ENCODE measurements at places on chromosomes 3 and 15.
A peak's percentile ranks its signal among the peaks of the same experiment; 100 is the strongest.

GRCh38 chr15:98599909-98600691 lies 48.2 kb upstream of the IGF1R start:
- no peak for DNase-seq

GRCh38 chr3:53846134-53846850 lies at the start of the genes CHDH and IL17RB:
Gene CHDH (minus strand): TSS chr3:53846419. CDS start chr3:53824008, 22,411 bp downstream.
Gene IL17RB (plus strand): TSS chr3:53846568. CDS start chr3:53846589, 21 bp downstream.
- DNase-seq, result peak; percentile 94

DNA sequence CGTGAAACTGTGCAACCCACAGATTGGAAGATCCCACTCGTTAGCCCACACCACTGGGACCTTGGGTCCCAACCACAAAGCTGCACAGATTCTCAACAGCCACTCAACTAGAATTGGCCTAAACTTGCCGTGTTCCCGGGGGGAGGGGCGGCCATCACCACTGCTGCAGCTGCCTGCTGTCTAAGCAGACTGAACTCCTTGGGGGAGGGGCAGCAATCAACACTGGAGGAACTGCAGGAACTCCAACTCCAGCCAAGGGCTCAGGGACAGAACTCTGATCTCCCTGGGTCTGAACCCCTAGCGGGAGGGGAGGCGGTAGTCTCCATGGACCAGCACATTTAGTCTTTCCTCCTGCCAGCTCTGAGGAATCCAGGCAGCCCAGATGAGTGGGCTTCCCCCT lies 205.9 kb downstream of the RSL24D1 start:
- no peak for DNase-seq

DNA sequence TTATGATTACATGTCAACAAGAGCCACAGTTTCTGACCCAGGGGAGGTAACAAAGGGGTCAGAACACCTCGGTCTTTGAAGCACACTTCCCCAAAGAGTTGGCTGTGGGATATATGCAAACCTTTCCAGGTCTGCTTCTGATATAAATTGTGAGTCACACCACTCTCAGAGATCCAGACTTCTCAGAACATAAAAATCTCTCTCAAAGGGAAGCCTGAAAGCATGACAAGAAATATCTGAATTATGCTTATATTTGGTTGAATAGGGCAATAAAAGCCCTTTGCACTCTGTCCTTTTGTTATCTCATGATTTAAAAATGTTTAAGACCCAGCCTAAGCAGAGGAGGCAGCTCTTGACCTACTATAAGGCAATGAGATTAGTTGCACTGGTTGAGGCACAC lies 56.8 kb downstream of the MYH15 start:
- no peak for DNase-seq

DNA sequence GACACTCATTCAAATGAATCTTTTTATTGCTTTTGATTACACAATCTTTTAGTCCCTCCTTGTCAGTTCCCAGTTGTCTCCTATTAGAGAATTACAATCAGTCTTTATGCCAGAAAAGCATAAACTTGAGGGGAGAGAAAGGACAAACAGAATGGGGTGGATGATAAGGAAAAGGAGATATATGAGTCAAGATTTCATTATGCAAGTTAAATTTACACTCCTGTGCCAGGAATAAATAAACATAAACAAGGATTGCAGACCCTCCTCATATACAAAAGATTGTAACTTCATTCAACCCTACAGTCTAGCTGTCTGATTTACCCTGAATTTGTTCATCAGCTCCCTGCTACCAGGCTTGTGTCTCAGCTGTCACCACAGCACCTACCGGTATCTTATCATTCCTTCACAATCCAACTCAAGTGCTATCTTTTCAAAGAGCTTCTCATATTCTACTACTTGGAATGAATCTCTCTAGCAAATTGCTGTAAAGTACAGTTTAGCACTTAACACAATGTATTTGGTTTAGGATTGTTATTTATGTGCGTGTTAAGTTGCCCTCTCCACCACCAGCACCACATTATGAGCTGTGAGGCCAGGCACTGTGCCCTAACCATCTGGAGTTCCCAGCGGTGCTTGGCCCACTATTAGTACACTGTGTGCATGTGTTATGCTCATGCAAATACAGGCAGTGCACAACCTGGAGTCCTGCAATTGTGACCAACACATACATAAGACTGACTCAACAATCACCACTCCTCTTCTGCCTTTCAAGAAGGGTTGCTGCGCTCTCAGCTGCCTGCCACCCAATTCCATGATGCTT lies 504.1 kb downstream of the TBL1XR1 start:
- DNase-seq, result peak; percentile 50

- DNase-seq, result no peak
Measured at GRCh38 chr3:43766672-43767465, 76.1 kb downstream of the ABHD5 start.

- DNase-seq, result no peak
Measured at GRCh38 chr15:56917652-56918045, 795 bp upstream of the TCF12 start.

- DNase-seq, result no peak
Measured at GRCh38 chr3:9088441-9089353, 125.4 kb upstream of the RAD18 start.

DNA sequence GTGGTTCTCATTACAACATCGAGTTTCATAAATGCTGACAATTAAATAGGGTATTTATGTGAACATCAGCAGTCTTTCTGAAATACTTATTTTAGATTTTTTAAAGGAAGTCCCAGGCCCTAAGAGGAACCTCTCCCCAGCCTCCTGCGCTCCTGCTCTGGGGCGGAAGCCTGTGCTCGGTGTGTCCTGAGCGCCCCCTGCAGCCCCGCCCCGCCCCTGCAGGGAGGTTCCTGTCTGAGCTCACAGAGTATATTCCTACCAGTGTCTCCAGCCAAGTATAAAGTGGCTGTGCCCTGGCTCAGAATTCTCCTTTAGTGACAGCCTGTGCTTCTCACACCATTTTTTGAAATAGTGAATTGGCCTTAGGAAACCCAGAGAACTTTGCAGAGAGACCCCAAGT lies 567.9 kb downstream of the GOLGA6L6 start:
- peak; percentile 0 for DNase-seq

- DNase-seq, result peak; percentile 71
Measured at GRCh38 chr3:158845765-158846350, 44.0 kb downstream of the MFSD1 start.

GRCh38 chr3:184656829-184657681 lies 54.8 kb downstream of the MAGEF1 start:
- peak; percentile 94 for DNase-seq

GRCh38 chr15:28049581-28049980 lies 49.5 kb downstream of the OCA2 start:
- DNase-seq, result no peak

DNA sequence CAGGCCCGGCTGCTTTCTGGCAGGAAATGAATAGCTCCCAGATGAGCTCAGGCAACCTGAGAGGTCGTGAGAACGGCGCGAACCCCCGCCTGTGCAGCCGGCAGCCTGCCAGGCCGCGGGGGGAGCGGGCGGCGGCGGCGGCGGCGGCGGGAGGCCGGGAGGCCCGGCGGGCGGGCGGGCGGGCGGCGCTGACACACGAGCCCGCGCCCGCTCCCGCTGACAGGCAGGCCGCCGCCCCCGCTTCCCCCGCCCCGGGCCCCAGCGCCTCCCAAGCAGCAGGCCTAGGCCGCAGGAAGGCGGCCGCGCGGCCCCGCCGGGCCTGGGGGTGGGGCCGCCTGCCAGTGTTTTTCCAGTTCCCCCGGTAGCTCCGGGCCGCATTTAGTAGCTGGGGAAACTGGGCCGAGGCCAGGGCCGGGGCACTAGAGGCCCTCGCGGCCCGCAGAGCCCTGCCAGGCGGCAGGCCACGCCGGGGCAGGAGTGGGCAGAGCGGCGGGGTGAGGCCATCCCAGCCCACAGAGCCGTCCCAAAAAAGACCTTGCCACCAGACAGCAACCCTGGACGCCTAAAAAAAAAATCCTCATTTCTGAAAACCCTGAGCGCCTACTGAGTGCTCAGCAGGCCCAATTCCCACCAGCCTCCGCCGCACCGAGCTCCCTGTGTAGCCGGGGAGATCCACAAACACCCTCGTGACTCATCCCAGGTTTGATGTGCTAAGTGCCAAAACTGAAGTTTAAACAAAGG lies 5.6 kb downstream of the HES1 start:
- DNase-seq, result peak; percentile 64

DNA sequence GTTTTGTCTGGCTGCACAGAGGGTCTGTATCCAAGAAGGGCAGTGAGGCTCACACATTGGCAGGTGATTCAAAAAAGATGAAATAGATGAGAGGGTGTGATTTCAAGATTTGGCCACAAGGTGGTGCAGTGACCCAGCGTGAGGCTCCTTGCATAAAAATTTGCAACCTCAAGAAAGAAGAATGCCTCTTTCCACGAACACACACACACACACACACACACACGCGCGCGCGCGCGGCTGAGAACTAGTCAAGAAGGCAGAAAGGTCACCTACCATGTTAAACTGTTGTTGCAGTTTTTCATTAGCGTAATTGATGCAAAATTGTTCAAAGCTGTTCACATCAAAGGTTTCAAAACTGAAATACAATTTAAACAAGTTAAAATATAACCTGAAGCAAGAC lies 39.2 kb downstream of the MYO5C start:
- peak; percentile 56 for DNase-seq

- no peak for DNase-seq
Measured at GRCh38 chr3:182686033-182686886, 107.0 kb upstream of the ATP11B start.

- no peak for DNase-seq
Measured at GRCh38 chr15:69743091-69743490, 290.5 kb downstream of the RPLP1 start.

DNA sequence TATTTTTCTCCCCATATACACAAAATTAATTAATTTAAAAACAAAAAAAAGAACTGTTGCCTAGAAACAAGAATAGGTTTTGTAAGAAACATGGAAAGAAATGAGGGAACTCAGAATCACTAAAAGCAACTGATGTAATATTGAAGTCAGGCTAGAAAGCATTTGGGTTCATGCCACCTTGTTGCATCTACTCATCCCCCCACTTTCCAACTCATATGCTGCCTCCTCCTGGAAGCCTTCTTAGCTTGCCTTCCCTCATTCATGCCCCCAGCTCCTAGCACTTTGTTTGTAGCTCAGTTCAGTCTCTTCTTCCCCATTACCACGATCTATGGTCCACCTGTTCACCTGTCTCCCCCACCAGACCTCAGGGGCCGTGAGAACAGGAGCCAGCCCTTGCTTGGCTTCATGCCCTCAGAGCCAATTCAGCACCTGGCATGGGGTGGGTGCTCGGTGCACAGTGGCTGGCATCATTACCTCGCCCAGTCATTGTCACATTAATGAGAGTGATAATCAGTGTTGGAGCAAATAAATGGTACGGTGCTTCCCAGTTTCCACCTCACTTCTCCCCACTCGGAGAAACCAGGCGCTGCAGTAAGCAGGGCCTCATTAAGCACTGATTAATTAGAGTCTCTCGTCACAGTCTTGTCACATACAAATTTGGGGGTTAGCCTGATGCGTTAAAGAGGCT lies 62.4 kb upstream of the SLC6A1 start:
- DNase-seq, result no peak

DNA sequence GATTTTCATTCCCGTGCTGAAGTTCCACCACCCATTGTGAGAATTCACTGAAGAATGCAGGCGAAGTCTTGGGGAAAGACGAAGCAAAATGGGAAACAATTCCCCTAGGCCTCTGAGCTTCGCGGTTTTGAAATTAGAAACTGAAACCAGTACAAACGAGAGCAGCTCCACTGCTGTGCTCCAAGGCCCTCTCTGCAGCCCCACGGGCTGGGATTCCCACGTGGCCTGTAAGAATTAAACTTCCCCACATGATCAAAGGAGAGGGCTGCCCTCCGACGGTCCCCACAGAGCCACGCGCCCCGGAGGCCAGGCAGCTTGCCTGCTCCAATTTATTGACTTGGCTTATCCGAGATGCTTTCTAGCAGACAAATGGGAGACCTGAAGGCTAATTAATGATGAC lies 144.0 kb downstream of the GREM1 start:
- DNase-seq, result no peak

- DNase-seq, result no peak
Measured at GRCh38 chr3:191631496-191631895, 170.5 kb downstream of the PYDC2 start.

- DNase-seq, result no peak
Measured at GRCh38 chr3:57464011-57464410, 80.1 kb downstream of the DNAH12 start.

DNA sequence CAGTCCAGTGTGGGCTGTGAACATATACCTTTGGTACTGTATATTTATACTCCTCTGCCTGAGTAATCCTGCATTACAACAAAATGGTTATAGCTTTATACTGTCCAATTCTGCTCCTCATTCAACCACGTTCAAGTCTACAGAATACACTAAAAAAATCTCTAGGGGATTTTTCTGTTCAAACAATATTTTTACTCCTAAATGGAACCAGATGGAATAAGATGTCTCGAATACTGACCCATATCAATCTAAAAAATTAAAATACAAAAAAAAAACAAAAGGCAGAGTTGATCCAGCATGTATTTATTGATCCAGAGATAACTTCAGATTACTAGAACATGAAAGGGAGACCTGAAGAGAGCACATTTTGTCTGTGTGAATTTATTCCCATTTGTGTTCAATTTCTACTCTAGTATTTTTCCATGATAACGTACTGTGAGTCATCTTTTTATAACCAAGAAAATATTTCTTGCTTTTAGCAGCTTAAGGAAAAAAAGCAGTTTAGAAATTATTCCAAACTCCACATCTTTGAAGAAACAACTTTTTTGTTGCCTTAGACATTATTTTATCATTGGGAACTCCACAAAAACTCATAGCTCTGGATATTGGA lies 910.7 kb downstream of the TBL1XR1 start:
- DNase-seq, result no peak

DNA sequence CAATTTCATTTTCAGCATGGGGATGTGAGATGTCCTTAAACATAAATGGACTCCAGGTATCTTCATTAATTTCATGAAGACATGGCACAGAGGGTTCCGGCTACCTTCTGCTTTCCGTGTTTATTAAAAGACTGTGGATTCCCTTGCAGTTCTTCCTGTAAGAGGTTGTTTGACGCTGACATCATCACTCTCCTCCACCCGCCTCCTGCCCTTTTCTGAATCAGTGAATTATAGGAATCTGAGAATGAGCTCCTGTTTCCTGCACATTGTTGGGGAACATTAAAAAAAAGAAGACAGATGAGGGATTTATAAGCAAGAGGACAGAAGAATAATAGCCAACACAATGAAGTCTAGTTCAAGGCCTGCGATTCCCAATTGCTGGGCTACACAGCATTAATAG lies 191.3 kb downstream of the LPP start:
- no peak for DNase-seq

DNA sequence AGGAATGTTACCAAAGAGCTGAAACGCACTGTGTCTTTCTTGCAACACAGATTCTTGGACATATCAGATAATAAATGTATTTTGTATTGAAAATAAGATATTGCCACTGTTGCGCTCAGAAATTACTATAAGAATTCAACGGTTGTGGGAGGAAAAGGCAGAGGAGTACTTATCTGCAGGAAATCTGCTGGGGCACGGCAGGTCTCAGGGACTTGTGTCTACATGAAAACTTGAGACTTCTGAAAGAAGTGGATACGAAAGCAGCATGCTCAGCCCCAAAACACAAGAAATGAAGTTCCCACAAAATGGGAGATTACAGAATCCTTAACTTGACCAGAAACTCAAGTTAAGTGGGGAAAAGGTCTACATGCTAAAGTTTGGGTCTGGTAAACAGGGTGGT lies 86.5 kb downstream of the IGSF11 start:
- DNase-seq, result no peak

GRCh38 chr3:138089091-138089490 lies 26.3 kb downstream of the DZIP1L start:
- no peak for DNase-seq
